Endothelial cell of umbilical vein (primary cell): ENCODE measurements at places on chromosomes 7 and 10. TPM values are rescaled to one million over a fixed set of nuclear protein-coding genes. Genes with fewer than 3 reads are reported as not detected.

DNA sequence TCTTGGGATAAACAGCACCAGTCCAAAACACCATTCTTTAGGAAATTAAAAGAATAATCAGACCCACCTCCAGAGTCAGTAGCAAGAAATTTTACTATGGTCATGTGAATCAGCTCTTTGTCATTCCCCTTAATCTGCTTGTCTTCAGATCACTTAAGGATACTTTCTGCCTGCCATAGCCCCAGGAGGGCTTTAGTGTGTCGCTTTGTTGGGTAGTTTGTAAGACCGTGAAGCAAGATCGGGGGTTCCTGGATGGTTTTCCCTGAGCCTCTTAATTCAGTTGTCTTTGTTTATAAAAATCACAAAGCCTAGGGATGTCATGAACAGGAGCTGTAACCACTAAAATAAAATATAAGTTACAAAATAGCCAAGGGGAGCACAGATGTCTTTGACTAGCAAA, 223.6 kb downstream of the RELN start:
- H3K4me1 ChIP-seq, result no peaks in the 10 kb centered on the region
- DNase-seq, result no peak
- no peaks in the 10 kb centered on the region for H3K36me3 ChIP-seq
- H3K27ac ChIP-seq, result no peak overlapping the region

DNA sequence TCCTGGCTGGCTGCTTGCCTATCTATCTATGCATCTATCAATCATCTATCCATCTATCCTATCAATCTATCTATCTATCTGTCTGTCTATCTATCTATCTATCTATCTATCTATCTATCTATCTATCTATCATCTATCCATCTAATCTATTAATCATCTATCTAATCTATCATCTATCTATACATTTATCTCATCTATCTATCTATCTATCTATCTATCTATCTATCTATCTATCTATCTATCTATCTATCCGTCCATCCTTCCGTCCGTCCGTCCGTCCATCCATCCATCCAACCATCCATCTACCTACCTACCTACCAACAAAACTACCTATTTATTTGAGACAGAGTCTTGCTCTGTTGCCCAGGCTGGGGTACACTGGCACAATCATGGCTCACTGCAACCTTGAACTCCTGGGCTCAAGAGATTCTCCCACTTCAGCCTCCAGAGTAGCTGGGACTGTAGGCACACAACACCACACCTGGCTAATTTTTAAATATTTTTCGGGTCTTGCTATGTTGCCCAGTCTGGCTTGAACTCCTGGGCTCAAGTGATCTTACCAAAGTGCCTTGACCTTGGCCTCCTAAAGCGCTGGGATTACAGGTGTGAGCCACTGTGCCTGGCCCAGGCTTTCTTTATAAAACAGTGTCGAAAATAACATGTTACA, 95.3 kb upstream of the NMT2 start:
- H3K4me1 ChIP-seq, result peaks cover 2% of the 10 kb centered on the region
- DNase-seq, result no peak
- H3K36me3 ChIP-seq, result peaks cover 9% of the 10 kb centered on the region
- H3K27ac ChIP-seq, result no peak overlapping the region

Gene FFAR4
- total RNA-seq, result not detected in 2 replicates

Gene KCND2
- total RNA-seq, result 0.05 TPM in 1 of 2 replicates, not detected in the other

- H3K27me3 ChIP-seq, result no peaks in the 10 kb centered on the region
- H3K27ac ChIP-seq, result peak overlapping the region; percentile 84
- H3K4me3 ChIP-seq, result peak overlapping the region; percentile 51
- peak; percentile 85 for DNase-seq
- no peaks in the 10 kb centered on the region for H3K36me3 ChIP-seq
These were observed 482 bp upstream of the ERCC6 start for GRCh38 chr10:49539320-49539885.

DNA sequence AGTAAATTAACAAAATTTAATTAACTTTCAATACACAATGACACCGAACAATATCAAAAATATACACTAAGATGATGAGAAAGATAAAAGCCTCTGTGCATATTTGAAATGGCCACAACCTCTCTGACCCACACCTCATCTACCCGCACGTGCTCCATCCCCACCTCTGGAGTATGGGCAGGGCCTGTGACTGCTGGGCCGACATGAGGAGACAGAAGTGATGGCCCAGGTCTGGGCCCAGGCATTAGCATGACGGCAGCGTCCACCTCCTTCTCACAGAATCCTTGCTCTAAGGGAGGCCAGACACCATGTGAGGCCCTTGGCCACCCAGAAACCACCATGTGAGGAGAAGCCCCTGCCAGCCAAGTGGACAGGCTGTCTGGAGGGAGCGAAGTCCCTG, 122.1 kb upstream of the RNF32 start:
- no peak overlapping the region for H3K4me3 ChIP-seq
- no peak overlapping the region for H3K27ac ChIP-seq
- no peaks in the 10 kb centered on the region for H3K27me3 ChIP-seq
- H3K36me3 ChIP-seq, result no peaks in the 10 kb centered on the region
- H3K4me1 ChIP-seq, result no peaks in the 10 kb centered on the region

DNA sequence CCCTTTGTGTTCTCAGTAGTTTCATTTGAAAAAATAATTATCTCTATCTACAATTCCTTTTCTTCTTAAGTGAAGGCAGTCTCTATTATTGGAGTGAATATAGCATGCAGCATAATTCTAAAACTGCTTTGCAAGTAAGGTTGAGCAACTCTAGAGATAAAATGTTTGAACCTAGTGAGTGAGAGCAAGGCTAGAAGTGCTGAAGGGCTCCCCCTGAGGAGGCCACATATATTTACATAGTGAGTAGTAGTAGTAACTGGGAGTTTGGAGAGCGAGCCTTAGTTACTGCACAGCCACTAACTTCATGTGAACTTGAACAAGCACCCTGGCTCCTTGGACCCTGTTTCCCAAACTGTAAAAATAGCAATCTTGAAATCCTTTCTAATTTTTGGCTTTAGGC, 141.5 kb upstream of the DKK1 start:
- DNase-seq, result no peak
- no peak overlapping the region for H3K4me3 ChIP-seq
- H3K27me3 ChIP-seq, result peaks cover 5% of the 10 kb centered on the region
- H3K27ac ChIP-seq, result no peak overlapping the region
- no peaks in the 10 kb centered on the region for H3K4me1 ChIP-seq
- H3K36me3 ChIP-seq, result no peaks in the 10 kb centered on the region

- H3K27ac ChIP-seq, result no peak overlapping the region
- no peaks in the 10 kb centered on the region for H3K4me1 ChIP-seq
- H3K36me3 ChIP-seq, result no peaks in the 10 kb centered on the region
- H3K27me3 ChIP-seq, result no peaks in the 10 kb centered on the region
- no peak for DNase-seq
- H3K4me3 ChIP-seq, result no peak overlapping the region
These were observed 78.6 kb downstream of the MAD1L1 start for GRCh38 chr7:2154121-2154520.
